ENCODE measurements at places on chromosomes 2 and 18.

- no peak for DNase-seq
These were observed 61.1 kb downstream of the ODC1 start for GRCh38 chr2:10387033-10387432.

DNA sequence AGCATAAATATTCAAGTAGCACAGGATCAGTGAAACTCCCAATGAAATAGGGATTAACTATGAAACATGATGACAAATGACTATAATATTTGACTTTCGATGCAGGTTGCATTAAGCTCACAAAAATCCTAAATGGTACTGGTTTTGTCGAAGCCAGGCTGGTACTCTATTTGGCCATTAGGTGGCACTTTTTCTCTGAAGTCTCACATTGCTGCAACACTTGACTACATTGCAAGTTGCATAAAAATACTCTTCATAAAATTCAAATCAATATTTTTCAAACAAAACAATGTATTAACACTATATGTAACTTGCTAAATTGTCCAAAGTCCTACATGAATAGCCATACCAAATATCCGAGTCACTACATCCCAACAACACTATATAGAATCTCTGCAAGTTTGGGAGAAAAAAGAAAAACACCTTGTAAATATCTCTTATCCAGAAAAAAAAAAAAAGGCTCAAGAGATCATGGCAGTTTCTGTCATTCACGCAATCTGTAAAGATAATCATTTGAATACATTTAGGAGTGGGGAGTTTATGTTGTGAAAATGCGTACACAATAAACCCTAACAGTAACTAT, 9.5 kb downstream of the RTTN start:
- DNase-seq, result peak; percentile 28

DNA sequence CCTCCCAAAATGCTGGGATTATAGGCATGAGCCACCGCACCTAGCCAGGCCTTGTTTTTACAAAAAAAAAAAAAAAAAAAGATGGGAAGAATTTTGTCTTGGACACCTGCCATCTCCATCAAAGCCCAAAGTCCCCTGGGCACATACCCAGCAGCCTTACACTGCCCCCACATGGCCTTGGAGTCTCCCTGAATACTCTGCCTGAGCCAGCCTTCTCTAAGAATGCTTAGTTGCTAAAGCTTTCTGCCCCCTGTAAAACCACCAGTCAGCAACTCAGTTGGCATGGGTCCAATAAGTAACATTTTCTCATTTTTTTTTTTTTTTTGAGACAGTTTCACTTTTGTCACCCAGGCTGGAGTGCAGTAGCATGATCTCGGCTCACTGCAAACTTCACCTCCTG, 40.6 kb downstream of the SPC25 start:
- peak; percentile 11 for DNase-seq

- peak; percentile 24 for DNase-seq
These were observed 171.0 kb downstream of the HRH4 start for GRCh38 chr18:24631243-24632025.

DNA sequence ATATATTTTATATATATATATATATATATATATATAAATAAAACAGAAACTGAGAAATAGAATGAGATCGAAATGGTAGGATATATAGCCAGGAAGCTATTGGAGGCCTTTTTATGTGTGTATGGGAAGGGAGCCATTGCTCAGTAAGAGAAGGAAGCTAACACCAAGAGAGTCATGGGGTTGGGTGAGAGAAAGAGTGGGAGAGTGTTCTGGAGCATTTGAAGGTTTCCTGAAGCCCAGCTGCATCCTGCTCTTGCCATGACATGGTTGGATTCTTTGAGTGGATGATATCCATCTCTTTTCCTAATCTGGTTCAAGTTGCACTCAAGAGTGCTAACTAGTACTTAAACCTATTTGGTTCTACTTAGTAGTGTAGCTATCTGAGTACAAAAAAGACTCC, 282.3 kb downstream of the DYSF start:
- DNase-seq, result no peak

- no peak for DNase-seq
These were observed 20.6 kb downstream of the ITGA6 start for GRCh38 chr2:172447811-172448493.

DNA sequence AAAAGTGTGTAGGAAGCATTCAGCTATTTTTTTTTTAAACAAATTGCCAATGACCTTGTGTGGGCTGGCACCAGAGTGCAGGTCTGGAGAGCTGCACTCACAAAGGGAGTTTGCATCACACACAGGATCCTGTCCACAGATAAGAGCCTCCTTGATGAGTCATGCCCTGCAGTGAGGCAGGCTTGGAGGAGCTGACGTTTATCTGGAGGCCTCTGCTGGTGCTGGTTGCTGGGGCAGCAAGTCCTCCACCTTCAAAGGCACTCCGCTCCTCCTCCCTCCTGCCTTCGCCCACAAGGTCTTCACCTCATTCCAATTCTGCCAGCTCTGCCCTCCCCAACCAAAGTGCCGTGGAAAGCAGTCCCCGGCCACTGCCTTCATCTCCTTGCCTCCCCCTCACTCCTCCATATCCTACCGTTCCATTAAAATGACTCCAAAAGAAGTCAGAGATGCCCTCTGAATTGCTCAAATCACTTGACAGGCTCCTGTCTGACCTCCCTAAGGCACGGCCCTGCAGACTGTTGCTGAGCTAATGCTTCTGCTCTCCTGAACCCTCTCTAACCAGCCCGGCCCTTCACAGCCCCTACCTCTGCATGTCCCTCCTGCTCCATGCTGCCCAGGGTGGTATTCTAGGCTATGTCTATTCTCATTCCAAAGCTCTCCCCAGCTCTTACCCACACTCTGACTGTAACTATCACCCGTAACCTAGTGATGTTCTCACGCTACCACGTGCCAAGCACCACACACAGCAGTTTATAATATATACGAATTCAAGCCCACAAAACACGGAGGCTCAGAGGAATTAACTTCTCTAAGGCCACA, 30.9 kb downstream of the LONRF2 start:
- DNase-seq, result no peak

- no peak for DNase-seq
These were observed 43.2 kb upstream of the GPR75 start for GRCh38 chr2:53903011-53903410.

GRCh38 chr2:157875641-157876065, 477 bp downstream of the ACVR1 start:
- no peak for DNase-seq

DNA sequence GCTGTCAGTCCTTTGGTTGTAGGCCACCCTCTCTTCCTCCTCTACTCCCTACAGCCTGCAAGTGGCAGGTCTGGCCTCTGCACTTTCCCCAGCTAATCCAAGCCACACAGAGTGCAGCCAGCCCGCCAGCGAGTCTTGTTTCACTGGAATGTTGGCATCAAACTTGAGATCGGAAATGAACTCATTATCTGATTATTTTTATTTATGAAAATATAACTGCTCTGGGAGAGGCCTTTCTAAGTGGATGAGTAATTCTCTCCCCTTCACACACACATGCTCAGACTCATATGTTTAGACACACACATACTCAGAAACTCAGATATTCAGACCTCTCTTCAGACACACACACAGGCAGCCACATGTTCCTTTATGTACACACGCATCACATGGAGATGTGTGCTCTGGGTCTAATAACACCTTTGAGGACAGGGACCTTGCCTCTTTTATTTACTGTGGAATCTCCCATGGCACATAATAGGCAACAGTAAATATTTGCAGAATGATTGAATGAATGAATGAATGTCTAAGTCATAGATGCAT, 151.3 kb downstream of the ZFP36L2 start:
- DNase-seq, result peak; percentile 89
